D721Med (cell line): ENCODE measurements at places on chromosomes 7 and 10.

DNA sequence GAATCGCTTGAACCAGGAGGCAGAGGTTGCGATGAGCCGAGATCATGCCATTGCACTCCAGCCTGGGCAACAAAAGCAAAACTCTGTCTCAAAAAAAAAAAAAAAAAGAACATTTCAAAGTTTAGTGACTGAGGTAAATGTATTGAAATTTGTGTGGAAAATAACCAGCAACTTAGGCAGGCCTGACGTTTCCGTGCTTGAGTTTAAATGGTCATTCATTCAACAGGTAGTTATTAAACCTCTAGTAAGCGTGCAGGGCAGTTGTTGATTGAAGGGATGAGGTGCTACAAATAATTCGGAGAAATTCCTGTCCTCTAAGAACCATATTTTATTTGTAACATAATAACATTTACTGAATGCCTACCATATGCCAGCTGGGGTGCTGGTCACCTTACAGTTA is 135.3 kb downstream of the PRKAG2 start:
- no peak for DNase-seq

DNA sequence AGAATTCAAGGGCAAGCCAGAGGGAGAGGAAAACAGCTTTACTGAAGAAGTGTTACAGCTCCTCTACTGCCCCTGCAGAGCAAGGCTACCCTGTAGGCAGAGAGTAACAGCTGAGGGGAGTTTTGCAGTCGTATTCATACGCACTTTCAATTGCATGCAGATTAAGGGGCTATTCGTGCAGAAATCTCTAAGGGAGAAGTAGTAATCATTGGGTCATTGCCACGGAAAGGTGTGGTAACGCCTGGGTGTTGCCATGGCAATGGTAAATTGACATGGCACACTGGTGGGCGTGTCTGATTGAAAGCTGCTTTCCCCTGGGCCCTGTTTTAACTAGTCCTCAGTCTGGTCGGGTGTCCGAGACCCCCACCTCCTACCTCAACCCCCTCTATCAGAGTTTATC is 227.2 kb downstream of the NSUN6 start:
- no peak for DNase-seq

DNA sequence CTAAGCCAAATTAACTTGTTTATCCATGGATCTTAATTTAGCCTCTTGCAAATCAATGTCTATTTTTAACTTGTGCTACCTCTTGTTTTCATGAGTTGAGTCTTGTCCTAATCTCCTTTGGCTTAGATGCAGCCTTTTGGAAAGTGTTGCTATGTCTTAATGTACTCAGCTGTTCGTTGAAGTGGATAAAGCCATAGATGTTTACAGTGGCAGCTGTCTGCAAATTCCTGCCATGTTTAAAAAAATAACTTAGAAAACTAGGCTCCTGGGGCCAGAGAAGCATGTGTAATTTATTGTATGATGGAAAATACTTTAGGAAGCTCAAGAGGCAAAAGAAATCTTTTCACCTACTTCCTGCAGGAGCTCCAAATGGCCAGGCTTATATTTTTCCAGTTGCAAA is 253.1 kb upstream of the RHOBTB1 start:
- no peak for DNase-seq

GRCh38 chr7:39527951-39528350 is 38.3 kb upstream of the YAE1 start:
- DNase-seq = no peak

DNA sequence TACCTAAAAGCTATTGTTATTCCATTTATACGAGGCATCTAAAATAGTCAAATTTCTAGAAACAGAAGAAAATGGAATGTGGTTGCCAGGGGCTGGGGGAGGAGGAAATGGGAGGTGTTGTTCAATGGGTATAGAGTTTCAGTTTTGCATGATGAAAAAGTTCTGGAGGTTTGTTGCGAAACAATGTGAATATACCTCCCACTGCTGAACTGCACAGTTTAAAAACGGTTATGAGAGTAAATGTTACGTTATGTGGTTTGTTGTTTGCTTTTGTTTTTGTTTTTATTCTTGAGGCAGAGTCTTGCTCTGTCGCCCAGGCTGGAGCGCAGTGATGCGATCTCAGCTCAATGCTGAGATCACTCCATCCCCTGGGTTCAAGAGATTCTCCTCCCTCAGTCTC is 64.9 kb upstream of the NRBF2 start:
- no peak for DNase-seq

GRCh38 chr10:86868353-86868752 is 89.1 kb downstream of the MMRN2 start:
- DNase-seq = peak; percentile 26

DNA sequence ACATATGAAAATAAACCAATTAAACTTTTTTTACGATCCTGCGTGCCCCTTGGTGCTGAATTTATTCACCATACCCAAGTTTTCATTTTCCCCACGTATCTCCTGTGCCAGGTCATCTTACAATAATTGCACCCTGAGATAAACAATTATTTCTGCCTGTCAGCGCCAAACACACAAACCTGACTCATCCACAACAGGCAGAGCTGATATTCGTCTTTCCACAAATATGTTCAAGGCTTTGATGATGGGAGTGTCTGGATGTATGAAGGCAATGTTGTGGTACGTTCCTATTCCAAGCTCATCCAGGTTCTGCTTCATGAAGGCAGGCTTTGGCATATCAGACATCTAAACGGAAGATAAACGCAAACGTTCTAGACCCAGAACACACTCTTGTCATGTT is 45.8 kb upstream of the RHEB start:
- no peak for DNase-seq

DNA sequence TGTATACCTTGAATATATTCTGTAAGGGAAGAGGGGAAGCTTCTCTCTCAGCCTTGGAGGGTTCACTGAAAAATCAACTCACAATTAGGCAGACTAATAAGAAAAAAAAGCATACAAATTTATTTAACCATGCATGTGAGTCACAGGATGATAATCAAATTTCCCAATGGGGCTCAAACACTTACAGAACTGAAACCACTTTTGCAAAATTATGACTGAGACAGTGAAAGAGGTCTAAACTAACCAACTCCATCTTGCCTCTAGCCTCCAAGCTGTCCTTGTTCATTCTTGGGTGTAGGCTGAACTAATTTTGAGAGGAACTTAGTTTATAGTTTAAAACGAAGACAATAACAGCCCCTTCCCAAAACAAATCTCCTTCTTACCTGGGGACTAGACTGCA is 618.3 kb upstream of the AUTS2 start:
- DNase-seq = no peak

DNA sequence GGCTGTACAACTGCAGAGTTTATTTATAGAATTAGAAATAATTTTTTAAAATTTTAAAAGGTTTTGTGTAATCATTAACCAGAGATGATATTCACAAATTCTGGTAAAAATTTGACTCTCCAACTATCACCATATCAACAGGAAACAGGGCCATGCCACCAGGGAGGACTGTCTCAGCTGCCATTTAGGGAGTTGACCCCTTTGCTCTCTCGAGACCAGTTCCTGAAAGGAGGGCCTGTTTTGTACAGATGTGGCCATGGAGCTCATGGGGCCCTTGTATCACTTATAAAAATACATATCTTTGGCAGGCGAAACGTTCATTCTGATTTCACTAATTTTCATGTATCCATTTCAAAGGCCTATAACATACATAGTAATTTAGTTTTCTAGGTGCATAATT is 20.3 kb downstream of the H2AZ2 start:
- DNase-seq = no peak

GRCh38 chr10:3172081-3172445 is 519 bp downstream of the PITRM1 start:
- DNase-seq = no peak

DNA sequence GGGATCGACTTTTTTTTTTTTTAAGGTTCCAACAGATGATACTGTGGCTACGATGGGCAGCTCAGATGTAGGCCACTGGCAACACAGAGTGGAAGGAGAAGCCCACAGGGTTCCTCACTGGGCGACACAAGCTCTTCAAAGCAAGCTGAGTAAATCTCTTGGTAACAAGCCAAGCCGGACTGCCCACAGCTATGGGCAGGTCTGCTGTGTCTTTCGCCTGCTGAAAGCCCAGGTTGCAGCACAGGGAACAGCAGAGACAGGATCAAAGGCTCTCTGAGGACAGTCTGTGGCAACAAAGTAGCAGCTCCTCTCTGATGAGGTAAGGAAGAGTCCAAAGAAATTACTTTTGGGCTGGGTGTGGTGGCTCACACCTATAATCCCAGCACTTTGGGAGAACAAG is 83.6 kb downstream of the KCNMA1 start:
- no peak for DNase-seq

GRCh38 chr10:63699785-63700613 is 178.8 kb downstream of the REEP3 start:
- no peak for DNase-seq

DNA sequence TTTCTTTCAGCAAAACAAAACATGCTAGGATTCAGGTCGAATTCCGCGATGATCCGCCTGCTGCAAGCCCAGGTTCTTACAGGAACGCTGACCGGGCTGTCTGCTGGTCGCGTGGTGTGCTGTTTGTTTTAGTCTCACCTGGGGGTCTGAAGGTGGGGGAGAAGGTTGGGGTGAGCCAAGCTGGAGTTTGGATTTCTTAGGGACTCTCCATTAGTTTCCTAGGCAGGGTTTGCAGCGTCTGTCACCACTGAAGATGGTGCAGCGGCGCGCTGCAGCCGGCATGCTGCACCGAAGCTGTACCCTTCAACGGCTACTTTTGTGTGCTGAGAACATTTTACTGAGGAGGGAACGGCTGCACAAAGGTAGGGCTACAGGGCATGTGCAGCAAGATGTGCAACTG is 48.7 kb downstream of the GCC1 start:
- DNase-seq = no peak

DNA sequence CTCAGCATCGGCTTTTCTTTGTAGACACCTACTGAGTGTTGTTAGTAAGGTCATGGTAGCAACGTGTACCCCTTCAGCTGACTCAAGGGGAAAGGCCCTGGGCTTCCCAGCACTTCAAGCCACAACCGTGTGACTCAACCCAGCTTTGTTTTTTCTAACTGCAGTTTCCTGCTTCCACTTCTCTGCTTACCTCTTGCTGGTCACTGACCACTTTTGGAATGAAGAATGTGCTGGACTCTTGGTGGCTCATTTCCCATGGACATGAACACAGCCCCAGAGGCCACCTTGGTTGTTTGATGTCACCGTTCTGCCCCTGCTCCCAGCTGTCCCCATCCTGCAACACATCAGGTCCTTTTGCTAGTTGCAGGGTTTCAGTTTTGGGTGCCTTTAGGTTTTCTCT is 69.5 kb upstream of the ZNF438 start:
- no peak for DNase-seq

DNA sequence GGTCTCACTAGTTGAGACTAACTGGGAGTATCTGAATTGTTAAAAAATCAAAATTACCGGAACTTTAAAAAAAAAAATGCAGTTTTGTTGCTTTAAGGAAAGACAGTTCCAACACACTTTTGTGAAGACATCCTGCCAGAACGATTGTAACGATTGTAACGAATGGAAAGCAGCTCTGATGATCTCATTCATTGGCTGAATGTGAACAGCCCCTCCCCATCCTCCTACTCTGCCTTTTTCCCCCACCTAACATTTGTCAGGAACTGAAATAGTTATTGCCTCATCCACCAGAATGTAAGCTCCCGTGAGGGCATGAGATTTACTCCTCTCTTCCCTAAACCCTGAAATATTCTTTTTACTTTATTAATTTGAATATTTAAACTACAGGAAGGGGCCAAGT is 23.1 kb upstream of the ZC3HAV1L start:
- no peak for DNase-seq

DNA sequence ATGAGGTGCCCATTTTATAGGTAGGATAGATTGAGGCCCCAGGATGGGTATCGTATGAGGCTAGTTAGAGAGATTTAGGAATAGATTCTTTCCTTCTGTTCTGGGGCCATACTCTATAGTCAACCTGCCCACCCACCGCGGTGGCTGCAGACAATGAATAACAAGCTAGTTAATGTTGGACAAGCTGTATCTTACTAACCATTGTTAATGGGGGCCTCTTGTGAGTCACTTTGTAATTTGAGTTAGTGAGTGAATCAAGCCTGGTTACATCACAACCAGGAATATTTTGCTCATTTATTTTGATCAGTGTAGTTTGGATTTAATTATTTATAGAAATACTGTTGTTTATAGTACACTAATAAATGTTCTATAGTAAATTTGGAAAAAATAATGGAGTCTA is 7.3 kb downstream of the SORCS3 start:
- DNase-seq = no peak

DNA sequence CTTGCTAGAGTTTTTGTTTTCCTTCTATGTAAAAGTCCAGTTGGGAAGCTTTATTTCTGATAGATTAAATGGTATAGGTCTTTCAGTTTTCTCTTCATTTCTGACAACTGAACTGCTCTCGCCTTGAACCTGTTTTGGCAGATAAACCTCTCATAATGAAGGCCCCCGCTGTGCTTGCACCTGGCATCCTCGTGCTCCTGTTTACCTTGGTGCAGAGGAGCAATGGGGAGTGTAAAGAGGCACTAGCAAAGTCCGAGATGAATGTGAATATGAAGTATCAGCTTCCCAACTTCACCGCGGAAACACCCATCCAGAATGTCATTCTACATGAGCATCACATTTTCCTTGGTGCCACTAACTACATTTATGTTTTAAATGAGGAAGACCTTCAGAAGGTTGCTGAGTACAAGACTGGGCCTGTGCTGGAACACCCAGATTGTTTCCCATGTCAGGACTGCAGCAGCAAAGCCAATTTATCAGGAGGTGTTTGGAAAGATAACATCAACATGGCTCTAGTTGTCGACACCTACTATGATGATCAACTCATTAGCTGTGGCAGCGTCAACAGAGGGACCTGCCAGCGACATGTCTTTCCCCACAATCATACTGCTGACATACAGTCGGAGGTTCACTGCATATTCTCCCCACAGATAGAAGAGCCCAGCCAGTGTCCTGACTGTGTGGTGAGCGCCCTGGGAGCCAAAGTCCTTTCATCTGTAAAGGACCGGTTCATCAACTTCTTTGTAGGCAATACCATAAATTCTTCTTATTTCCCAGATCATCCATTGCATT is 27.1 kb downstream of the MET start:
- no peak for DNase-seq

DNA sequence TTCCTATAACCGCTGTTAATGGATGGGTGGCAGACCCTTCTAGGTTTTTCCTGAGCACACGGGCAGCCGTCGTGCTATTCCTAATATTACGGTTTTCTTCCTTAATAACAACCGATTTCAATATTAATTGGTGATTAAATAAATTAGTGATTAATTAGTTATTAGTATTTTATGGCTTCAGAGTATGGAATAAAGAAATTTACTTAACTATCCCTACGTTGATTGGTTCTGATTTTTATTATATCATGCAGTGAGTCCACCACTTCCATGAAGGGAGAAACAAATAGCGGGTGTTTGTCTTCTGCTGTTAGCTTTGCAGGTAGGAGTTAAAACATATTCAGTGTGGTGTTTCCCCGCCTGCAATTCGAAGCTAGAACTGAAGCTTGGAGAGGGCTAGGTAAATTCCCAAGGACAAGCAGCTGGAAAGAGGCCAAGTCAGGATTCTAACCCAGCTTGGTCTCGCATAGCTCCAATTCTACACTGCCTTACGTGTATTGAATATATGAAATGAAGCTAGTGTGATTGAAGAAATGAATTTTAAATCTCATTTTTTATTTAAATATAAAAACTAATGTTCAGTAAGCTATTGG is 928 bp upstream of the CSTF2T start:
- DNase-seq = no peak
